Kidney epithelial cell (primary cell): ENCODE measurements at places on chromosomes 1 and 21.

DNA sequence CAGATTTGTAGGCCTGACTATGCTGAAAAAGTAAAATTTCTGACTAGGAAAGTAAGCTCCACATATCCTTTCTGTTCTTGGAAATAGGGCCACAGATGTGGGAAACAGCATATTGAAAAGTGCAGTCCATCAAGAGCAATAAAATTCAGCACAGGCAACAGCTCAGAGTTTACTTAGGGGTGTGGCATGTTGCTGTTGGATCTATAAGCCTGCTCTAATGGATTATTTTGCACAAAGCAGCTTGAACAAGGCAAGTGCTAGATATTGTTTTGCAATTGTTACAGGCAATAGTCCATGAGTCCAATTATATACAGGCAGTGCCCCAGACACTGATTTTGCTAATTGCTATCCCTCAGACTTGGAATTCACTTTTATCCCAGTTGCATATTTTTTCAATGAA, 289.8 kb upstream of the SNX7 start:
- no peak for DNase-seq

DNA sequence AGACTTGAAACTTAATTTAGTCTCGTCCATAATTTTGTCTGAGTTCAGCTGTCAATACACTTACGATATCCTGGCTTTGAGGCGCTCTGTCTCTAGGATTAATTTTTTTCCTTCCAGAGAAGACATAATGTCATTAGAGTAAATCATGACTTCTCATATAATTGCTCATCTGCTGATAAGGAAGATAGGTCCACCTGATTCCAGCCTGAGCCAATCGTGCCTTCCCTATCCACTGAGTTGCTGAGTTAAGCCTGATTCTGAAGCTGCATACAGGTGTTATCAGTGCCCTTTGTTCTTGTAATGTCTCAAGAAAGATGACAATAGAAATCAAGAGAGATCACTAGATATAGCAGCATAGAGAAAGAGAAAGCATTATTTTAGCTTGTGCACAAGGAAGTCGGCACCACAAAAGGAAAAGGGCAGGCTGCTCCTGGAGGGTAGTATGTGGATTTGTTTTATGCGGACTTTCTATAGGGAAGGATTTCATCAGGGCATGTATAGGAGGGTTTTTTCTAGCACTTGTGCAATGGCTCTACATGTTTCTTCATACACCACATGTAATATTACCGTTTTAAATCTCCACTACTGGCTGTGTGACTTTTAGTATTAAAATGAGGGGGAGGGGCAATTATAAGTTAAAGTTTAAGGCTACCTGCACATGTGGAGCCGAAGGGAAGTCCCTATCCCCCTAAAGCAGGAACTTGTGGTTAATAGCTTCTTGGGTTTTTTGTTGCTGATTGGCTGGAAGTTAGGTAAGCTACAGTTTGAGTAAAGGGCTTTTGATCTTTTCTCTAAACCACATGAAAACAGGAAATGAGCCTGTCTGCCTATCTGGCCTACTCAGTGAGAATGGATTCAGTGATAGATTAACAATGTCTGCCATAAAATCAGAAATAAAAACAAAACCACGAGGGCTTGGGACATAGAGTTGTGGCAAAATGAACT, 133.4 kb downstream of the PLPPR5 start:
- peak; percentile 9 for DNase-seq

- DNase-seq = no peak
Observed at GRCh38 chr1:184403961-184404726, 17.3 kb downstream of the C1orf21 start.

GRCh38 chr1:108955881-108956280, 7.4 kb downstream of the CLCC1 start:
- no peak for DNase-seq

- DNase-seq = no peak
Observed at GRCh38 chr1:104291156-104291555, 541.5 kb downstream of the AMY1C start.

GRCh38 chr1:978069-978834, 3.6 kb downstream of the PERM1 start:
- DNase-seq = no peak

- no peak for DNase-seq
Observed at GRCh38 chr1:118145721-118146120, 39.3 kb downstream of the SPAG17 start.
